Renal cortical epithelial cell (primary cell): ENCODE measurements at places on chromosomes 4 and X.

- peak; percentile 83 for DNase-seq
Observed at GRCh38 chr4:187006189-187006618, 282.5 kb upstream of the FAT1 start.

GRCh38 chrX:154019633-154020528 lies at the start of gene IRAK1:
IRAK1 (minus strand) TSS chrX:154019902; CDS start chrX:154019812, 90 bp downstream.
- no peak for DNase-seq

DNA sequence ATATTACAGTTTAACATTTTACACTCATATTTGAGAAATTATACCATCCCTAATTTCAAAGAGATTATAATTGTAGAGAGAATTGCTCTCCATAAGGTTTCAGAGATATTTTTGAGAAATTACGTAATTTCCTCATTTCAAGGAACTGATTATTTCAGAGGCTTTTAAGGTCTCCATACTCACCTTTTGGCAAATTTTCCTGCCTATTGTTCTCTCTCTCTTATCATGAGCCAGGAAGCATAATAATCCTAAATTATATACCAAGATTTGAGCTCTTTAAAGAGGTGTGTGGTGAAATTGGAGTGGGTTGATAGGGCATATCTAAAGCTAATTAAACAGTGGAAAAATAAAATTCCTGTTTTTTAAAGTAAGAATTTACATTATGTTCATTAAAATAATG lies 248.9 kb upstream of the FTHL17 start:
- no peak for DNase-seq

- no peak for DNase-seq
Observed at GRCh38 chrX:50877310-50877709, 33.2 kb upstream of the BMP15 start.

DNA sequence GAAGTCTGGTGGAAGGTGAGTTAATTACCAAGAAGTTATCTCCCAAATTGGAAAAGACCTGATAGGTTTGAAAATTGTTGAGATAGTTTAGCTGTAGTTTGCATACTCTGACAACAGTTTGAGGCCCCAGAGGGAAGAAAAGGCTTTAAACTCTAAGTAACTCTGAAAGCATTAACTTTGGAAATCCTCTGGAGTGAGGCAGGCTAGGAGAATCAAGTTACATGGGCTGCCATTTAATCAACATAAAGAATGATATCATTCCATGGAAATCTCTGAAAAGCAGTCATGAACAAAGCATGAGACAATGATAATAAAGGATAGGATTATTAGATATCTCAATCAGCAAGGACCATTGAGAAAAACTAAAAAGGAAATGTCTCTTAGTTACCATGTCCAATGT lies 647.1 kb downstream of the ANKRD50 start:
- DNase-seq: no peak

GRCh38 chr4:39706334-39706733 lies 8.4 kb downstream of the UBE2K start:
- DNase-seq: peak; percentile 78

- no peak for DNase-seq
Observed at GRCh38 chr4:152901205-152901604, 34.9 kb upstream of the FHDC1 start.

DNA sequence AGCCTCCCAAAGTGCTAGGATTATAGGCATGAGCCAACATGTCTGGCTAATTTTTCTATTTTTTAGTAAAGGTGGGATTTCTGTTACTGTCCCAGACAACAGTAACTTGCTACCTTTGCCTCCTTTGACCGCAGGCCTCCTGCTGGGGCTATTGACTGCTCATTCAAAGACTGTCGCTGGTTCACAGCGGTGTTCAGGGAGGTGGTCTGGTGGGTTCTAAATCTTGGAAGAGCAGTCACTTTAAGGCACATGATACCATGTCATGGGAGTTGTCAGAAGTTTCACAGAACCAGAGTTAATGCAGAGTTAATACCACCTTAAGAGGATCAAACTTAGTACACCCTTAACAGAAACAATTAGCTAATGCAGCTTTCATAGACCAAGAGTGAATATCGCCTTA lies 3.8 kb downstream of the ASMT start:
- DNase-seq: no peak

- DNase-seq: no peak
Observed at GRCh38 chrX:103413705-103414387, 37.5 kb downstream of the BEX3 start.

GRCh38 chr4:74370912-74371311 lies 6.0 kb downstream of the EREG start:
- peak; percentile 60 for DNase-seq

DNA sequence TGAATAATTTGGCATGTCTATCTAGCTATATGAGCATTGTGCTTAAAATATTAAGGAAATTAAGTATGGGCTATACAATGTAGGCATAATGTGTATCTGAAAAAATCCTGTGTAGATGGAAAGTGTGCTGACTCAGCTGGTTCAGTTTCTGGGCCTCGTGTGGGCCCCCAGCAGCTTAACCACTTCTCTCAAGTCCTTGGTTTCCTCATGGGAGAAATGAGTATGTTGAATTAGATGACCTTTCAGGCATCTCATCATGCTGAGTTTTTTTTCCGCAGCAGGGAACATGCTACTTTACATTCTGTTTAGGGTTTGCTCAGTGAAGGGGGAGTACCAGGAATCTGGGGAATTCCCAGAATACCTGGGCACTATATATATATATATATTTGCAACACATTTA lies 30.5 kb downstream of the RHOH start:
- DNase-seq: no peak

GRCh38 chr4:137572163-137572562 lies 39.9 kb upstream of the PCDH18 start:
- DNase-seq: no peak

DNA sequence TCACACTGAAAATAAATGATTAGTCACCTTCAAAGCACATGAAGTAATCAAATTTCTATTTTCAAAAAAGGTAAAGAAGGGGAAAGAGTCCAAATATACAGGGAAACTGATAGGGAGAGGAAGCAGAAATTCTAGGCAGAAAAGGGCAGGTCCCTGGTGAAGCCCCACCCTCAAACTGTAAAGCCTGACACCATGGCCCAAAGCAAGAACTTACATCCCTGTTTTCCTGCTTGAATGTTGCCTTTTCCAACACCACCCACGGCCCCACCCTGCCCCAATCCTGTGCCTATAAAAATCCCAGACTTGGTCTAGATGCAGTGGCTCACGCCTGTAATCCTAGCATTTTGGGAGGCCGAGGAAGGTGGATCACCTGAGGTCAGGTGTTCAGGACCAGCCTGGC lies 361.8 kb downstream of the PPP3CA start:
- DNase-seq: no peak

DNA sequence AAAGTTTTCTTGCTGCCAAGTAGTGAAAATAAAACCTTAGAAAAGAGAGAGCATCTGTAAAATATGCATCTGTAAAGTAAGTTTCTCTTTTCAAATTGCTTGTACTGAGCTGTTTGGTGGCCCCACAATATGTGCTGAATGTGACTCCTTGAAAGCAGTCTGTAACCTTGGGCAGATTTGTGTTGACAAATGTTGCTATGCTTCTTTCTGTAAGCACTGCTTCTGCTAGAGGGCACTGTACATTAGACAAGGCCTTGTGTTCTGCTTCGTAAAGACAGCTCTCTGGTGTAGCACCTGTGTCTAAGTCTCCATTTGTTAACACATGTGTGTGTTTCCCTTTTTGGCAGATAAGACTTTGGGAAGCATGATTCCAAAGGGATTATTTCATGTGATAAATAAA lies 56.6 kb upstream of the NRK start:
- peak; percentile 22 for DNase-seq

DNA sequence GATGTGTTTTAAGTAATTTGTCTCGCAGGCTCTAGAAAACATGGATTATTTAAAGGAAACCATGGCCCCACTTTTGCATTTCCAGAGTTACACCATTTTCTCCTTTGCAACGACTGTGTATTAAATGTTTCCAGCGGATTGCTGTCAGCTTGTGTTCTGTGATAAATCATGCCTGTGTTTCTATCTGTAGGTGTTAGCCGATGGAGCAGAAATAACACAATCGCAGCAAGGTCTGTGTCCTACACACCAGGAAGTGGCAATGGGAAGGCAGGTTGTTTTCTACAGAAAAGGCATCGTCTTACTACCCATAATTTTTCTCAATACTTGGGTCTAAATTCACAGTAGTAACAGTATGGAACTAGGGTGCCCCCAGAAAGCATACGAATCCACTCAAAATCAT lies 590.1 kb downstream of the NLGN4X start:
- no peak for DNase-seq

DNA sequence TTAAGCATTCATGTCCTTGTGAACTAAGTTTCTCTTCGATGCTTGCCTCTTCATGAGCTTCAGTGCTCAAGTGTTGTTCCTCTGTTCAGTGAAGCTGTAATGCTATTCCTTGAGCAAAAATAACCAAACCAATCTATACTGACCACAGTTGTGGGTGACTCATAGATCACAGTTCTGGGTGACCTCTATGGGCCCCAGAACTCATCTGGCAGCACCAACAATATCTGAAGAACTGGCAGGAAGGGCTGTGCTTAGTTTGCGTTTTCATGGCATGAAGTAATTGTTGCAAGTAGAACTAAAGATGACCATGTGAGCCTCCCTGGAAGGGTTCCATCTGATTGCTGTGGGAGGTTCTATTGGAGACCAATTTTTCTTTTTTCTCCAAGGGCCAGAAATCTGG lies 106.2 kb downstream of the CCNG2 start:
- DNase-seq: no peak

GRCh38 chr4:61648264-61648663 lies 448.1 kb downstream of the ADGRL3 start:
- no peak for DNase-seq

GRCh38 chrX:74015379-74016019 lies 288.5 kb upstream of the ZCCHC13 start:
- DNase-seq: peak; percentile 55
